Stimulated activated CD4-positive, alpha-beta T cell treated with anti-CD3 and anti-CD28 coated beads, Interleukin-2, amount 100 ng/mL, for 4 hours (primary cell): ENCODE measurements at places on chromosomes 6 and 20.

DNA sequence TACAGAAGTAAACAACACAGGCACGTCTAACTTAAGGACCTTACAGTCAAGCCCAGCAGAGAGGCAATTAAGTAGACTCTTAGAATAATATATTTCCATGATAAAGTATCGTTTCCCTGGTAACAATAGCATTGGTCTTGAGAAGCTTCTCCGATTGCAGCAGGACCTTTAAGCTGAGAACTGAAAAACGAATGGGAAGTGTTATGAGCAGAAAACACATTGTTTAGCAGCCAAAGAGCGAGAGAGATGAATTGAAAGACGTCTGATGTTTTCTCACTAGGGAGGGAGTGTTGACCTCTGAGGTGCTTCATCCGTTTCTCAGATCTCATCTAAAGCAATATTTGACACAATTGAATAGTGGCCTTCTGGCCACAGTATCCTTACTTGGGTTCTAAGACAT, 855 bp downstream of the BYSL start:
- no peak for DNase-seq

DNA sequence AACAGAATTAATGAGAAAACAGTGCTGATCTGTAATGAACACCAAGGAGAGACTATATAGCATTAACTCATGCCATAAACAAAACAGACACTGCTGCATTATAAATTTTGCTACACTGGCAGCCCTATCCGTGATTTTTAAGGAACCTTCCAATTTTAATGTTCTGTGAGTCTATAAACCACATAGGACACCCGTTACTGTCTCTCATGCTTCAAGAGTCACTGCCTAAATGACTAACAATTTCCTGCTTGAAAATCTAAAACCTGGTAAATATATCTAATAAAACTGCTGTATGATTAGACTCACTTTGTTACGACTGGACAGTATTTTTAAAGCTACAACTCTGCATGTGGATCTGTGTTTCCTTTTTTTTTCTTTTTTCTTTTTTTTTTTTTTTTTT, 8.7 kb downstream of the CHD6 start:
- DNase-seq = no peak

GRCh38 chr6:74044417-74045096, 348.6 kb downstream of the CD109 start:
- DNase-seq = no peak

DNA sequence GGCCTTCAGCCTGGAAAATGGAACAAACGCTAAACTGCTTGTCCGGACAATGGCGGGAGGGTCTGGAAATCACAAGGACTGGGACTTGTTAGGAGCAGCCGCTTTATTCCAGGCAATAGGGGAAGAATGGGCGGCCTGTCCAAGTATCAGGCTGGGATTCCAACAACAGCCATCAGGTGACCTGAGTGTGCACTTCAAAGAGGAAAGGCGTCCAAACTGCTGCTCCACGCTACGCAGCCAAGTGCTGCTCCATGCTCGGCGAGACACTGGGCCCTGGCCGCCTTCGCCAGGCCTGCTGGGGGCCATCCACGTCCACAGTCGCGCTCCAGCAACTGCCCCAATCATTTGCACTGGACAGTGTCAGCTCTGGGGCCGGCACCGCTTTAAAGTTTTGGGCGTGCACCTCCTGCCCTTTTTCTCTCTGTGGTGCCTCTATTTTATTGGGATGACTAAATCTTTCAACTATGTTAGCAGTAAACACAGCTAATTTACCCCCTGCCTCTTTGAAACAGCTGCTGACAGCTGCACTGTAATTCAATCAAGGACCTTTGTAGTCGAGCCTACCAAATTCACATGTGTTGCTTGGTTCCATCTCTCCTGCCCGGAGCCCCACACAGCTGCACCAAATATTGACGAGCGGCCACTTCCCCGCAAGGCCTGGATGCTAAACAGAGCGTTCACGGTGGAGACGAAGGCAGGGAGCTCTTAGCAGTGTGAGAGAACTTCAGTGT, 98.3 kb downstream of the BMP7 start:
- DNase-seq = no peak

DNA sequence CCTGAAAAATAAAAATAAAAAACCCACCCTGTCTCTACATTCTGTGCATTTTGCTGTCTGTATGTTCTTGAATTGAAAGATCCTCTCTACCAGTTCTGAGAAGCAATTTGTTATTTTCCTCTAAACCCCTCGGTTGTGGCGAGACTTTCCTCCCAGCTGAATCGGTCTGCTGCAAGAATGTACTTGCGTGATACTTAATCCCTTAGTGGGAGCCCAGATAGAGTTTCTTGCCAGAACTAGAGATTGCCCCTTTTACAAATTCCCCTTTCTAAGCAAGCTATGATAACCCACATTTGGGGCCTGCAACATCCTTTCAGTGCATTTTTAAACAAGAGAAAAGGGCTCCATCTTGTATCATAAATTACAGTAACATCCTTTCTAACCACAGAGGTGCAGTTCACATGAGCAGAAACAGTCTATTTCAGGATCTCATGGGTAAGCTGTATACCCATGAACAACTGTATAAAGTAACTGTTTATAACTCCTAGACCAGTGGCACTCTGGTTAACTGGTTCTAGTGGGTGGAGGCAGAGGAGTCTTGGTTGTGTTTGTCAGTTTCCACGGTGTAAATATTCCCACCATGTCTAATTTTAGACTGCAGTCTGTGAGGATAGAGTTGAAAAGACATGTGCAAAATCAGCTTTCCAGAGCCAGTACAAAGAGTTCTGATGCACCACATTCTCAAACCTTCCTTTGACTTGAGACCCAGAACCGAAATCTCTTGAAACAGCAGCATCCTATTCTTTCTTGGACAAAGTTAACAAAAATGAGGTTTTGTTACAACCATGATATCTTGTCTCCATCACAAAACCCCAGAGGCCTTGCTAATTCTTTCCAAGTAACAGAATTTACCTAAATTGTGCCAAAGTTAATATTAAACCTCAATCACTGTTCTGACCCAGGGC, 113.1 kb upstream of the ZNF217 start:
- DNase-seq = no peak

- DNase-seq = no peak
Measured at GRCh38 chr20:7765221-7765620, 175.0 kb downstream of the HAO1 start.

GRCh38 chr6:19864285-19864684, 27.1 kb downstream of the ID4 start:
- no peak for DNase-seq

- DNase-seq = no peak
Measured at GRCh38 chr6:108565893-108566292, 5.2 kb downstream of the FOXO3 start.
